ENCODE measurements at places on chromosomes 2 and 18. TPM values are rescaled to one million over a fixed set of nuclear protein-coding genes. Genes with fewer than 3 reads are reported as not detected.

DNA sequence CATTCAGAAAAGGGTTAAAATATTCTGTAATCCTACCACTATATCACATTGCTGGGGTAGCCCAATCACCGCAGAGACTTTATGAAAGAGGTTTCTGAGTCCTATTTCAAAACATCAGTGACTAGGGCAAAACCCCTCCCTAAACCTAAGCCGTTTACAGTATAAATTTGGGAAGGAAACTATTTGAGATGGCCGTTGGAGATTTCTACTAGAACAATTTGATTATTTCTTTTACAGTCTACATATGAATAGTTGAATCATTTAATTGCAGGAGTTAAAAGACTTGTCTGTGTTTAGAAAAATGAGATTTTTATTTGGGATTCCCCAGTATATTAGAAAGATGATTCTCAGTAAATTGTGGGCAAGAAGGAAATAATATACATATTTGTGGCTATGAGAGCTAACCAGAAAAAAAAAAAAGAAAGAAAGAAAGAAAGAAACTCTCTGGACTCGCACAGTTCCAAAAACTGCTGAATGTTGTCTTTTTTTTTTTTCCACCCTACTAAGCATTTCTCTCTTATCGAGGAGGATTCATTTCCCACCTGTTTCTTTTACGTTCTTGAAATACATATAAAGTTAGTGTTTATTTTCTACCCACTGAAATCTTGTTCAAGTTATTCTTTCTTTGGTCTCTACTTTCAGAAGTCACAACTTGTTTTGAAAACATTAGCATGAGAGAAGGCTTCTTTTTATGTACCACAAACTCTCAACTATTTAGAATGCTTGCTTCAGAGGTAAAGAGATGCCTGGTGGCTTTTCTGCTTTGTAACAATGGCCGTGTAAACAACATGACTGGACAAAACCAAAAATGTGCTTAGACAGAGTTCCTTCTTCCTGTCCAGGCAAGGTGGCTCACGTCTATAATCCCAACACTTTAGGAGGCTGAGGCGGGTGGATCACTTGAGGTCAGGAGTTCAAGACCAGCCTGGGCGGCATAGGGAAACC is 65.9 kb downstream of the BCL2 start:
- no peak for DNase-seq
- no peaks in the 10 kb centered on the region for H3K36me3 ChIP-seq
- no peaks in the 10 kb centered on the region for H3K27me3 ChIP-seq
- no peak overlapping the region for H3K4me3 ChIP-seq
- H3K4me1 ChIP-seq, result no peaks in the 10 kb centered on the region

GRCh38 chr2:184847331-184847730 is 249.0 kb downstream of the ZNF804A start:
- no peaks in the 10 kb centered on the region for H3K27me3 ChIP-seq
- no peaks in the 10 kb centered on the region for H3K4me1 ChIP-seq
- no peak overlapping the region for H3K27ac ChIP-seq
- no peaks in the 10 kb centered on the region for H3K36me3 ChIP-seq
- DNase-seq, result no peak
- no peak overlapping the region for H3K4me3 ChIP-seq

Gene IL1RL1
- polyA plus RNA-seq, result 0.46 TPM

GRCh38 chr2:105954891-105955290 is 210.2 kb downstream of the NCK2 start:
- no peaks in the 10 kb centered on the region for H3K36me3 ChIP-seq
- no peak overlapping the region for H3K4me3 ChIP-seq
- H3K4me1 ChIP-seq, result no peaks in the 10 kb centered on the region
- DNase-seq, result no peak
- no peak overlapping the region for H3K27ac ChIP-seq

DNA sequence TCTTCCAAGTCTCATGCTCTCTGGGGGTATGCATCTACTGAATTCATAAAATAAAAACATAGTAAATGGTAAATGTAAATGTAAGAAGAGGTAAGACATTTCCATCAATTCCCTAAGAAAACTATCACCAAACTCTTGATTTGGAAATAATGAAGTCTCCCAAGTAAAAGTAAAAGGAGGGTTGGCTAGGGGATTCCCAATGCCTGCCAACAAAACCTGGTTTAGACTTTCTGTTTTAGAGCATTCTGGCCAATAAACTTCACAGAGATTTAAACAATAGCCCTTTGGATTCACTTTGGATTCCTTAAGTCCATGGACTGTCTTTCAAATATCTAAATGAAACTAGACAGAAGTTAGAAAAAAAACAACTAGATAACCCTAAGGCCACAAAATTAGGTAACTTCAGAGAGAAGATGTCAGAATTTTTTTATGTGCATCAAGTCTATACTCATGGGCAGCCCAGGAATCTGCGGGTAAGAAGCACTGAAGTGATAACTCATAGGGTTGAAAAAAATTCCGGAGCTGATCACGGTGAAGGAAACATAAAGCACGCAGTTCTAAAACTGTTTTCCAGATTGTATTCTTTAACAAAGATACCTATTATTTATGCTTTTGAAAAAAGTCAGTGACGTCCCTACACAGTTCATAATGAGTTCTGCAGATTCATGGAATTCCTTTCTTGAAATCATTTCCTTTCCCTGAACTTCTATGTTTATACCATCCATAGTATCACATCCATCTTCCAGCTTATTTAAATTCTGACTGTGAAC is 263.6 kb downstream of the AFF3 start:
- H3K36me3 ChIP-seq, result no peaks in the 10 kb centered on the region
- H3K27me3 ChIP-seq, result no peaks in the 10 kb centered on the region
- H3K27ac ChIP-seq, result no peak overlapping the region
- H3K4me1 ChIP-seq, result no peaks in the 10 kb centered on the region

DNA sequence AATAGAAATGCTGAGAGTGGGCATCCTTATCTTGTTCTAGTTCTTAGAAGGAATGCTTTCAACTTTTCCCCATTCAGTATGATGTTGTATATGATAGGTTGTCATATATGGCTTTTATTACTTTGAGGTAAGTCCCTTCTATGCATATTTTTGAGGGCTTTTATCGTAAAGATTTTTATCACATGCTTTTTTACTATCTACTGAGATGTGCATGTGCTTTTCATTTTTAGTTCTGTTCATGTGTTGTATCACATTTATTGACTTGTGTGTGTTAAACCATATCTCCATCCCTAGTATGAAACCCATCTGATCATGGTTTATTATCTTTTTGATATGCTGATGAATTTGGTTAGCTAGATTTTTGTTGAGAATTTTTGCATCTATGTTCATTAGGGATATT is 1008.8 kb downstream of the CNTNAP5 start:
- DNase-seq, result no peak
- no peak overlapping the region for H3K4me3 ChIP-seq
- H3K27ac ChIP-seq, result no peak overlapping the region
- no peaks in the 10 kb centered on the region for H3K36me3 ChIP-seq
- no peaks in the 10 kb centered on the region for H3K27me3 ChIP-seq

- H3K4me3 ChIP-seq, result no peak overlapping the region
- no peaks in the 10 kb centered on the region for H3K36me3 ChIP-seq
- no peaks in the 10 kb centered on the region for H3K27me3 ChIP-seq
- H3K4me1 ChIP-seq, result no peaks in the 10 kb centered on the region
Observed at GRCh38 chr2:19478409-19478808, 120.0 kb upstream of the OSR1 start.

- no peak overlapping the region for H3K27ac ChIP-seq
- DNase-seq, result no peak
- H3K4me1 ChIP-seq, result no peaks in the 10 kb centered on the region
- H3K27me3 ChIP-seq, result no peaks in the 10 kb centered on the region
Observed at GRCh38 chr2:240498958-240499260, 58.9 kb downstream of the ANKMY1 start.

- H3K4me1 ChIP-seq, result no peaks in the 10 kb centered on the region
- no peak overlapping the region for H3K4me3 ChIP-seq
- DNase-seq, result no peak
Observed at GRCh38 chr2:233178994-233179847, 72.3 kb upstream of the ATG16L1 start.

Gene PCARE
- 0.01 TPM for polyA plus RNA-seq

DNA sequence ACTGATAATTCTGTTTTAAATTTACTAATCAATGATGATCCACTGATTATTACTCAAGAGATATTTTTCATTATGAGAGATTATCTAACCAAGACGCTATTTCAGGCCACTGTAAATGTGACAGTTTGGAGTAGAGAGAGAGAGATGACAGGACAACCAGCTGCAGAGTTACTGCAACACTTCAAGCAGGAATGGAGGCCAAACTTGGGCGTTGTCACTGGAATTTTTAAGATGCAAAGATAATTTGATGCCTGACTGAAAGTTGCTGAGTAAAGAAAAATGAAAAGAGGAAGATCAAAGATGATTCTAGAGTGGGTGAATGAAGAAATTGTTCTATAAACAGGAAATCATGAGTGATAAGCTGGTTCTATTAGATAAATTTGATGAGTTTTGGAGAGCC is 1302.1 kb upstream of the TMEFF2 start:
- no peaks in the 10 kb centered on the region for H3K36me3 ChIP-seq
- no peak overlapping the region for H3K27ac ChIP-seq
- H3K4me1 ChIP-seq, result no peaks in the 10 kb centered on the region
- no peaks in the 10 kb centered on the region for H3K27me3 ChIP-seq

Gene CRYGD
- polyA plus RNA-seq, result 0.52 TPM

Gene BABAM2
- polyA plus RNA-seq, result 32.0 TPM

GRCh38 chr2:69931832-69932595 is 17.1 kb downstream of the MXD1 start:
- H3K27ac ChIP-seq, result peak overlapping the region; percentile 83
- H3K4me1 ChIP-seq, result peaks cover 28% of the 10 kb centered on the region

All from large intestine (tissue), 12 donors.